ENCODE measurements at places on chromosomes 12 and 14.
A peak's percentile ranks its signal among the peaks of the same experiment; 100 is the strongest.

- peaks cover 12% of the 10 kb centered on the region for H3K4me1 ChIP-seq
- no peaks in the 10 kb centered on the region for H3K27me3 ChIP-seq
- DNase-seq, result no peak
- no peak overlapping the region for H3K4me3 ChIP-seq
- H3K27ac ChIP-seq, result peak overlapping the region; percentile 5
Measured at GRCh38 chr12:50988871-50989270, 36.5 kb downstream of the HIGD1C start.

DNA sequence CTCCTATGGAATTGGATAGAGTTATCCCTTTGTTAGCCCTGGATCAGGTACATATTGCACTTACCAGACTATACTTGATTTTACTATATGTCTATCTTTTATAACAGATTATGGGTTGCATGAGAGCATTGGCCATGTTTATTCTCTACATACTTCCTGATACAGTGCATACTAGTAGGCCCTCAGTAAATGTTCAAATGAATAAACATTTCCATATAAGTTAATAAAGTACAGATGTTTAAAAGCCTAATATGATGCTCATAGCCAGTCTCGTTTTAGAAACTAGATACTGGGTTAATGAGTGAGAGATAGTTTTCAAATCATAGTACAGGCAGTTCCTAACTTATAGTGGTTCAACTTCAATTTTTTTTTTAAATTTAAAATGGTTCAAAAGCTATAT is 39.5 kb upstream of the TOMM20L start:
- peaks cover 41% of the 10 kb centered on the region for H3K36me3 ChIP-seq
- H3K4me1 ChIP-seq, result peaks cover 17% of the 10 kb centered on the region
- no peak overlapping the region for H3K27ac ChIP-seq
- DNase-seq, result no peak

DNA sequence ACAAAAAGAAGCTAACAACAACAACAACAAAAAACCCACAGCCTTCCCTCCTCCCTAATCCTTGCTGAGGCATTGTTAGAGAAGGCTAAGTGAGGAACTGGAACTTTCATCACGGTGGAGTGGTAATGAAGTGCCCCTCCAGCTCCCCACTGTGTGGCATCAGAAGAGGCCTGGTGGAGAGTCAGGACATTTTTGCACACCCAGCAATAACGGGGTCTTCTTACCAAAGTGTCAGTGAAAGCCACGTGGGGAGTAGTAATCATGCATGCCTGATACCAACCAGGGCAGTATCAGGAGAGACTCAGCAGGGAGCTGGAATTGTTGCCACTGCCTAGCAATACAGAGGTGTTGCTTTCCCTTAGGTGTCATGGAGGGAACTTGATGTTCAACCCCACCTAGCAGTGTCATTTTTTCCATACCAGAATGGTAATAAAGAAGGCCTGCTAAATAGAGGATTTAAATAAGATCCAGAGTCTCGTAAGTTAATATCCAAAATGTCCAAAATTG is 299.7 kb upstream of the RGS6 start:
- peaks cover 48% of the 10 kb centered on the region for H3K36me3 ChIP-seq
- no peak overlapping the region for H3K27ac ChIP-seq
- peaks cover 4% of the 10 kb centered on the region for H3K4me1 ChIP-seq
- no peak for DNase-seq

DNA sequence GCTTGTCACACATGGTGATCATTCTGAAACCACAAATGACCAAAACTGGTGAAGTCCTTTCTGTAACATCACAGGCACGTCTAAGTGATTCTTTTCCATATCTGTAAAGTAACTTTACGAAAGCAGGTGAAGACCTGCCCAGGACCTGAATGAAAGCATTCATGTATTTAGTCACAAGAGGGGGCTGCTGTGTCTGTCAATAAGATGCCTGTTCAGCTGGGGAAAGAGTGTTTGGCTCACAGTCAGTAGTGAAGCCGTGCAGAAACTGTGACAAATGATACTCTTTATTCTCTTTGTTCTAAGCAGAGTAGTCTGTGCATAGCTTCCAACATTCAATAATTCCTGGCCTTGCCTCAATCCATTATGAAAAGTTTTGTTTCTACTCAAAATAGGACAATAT is 373.5 kb upstream of the OR4E1 start:
- DNase-seq, result peak; percentile 65
- peak overlapping the region; percentile 61 for H3K4me3 ChIP-seq
- peaks cover 2% of the 10 kb centered on the region for H3K27me3 ChIP-seq
- H3K27ac ChIP-seq, result peak overlapping the region; percentile 87
- H3K4me1 ChIP-seq, result peaks cover 49% of the 10 kb centered on the region

GRCh38 chr12:113987261-113988063 is 21.3 kb upstream of the RBM19 start:
- H3K4me1 ChIP-seq, result no peaks in the 10 kb centered on the region
- no peaks in the 10 kb centered on the region for H3K36me3 ChIP-seq

- H3K27ac ChIP-seq, result no peak overlapping the region
- H3K36me3 ChIP-seq, result peaks cover 3% of the 10 kb centered on the region
- DNase-seq, result no peak
- no peak overlapping the region for H3K4me3 ChIP-seq
Measured at GRCh38 chr12:12022306-12022936, 48.3 kb upstream of the BCL2L14 start.

DNA sequence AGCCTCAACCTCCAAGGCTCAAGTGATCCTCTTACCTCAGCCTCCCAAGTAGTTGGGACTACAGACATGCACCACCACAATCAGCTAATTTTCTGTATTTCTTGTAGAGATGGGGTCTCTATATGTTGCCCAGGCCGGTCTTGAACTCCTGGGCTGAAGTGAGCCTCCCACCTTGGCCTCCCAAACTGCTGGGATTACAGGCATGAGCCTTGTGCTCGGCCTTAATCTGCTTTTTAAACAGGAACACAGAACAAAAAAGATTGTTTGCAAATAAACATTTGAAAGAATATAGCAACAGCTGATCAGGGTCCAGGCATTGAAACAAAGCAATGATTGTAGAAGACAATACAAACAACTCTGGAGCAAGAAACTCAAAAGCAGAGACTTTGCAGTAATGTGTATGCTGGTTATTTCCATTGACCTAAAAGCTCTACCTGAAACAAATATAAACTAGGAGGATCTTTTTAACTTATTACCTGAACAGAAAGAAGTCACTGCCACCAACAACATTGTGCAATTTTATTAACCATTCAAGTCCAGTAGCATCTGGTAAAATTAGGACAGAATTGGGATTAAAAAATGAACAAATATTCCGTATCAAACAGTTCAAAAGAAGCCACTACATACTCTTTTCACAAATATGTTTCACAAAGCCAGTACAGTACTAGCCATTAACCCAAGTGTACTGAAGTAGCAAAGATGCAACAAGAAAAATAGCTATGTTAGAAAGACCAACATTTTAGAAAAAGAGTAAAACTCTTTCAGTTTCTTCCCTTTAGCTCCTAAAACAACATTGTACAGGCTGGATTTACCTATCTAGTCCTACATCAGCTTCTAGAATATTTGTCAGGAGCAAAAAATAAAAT is 14.2 kb downstream of the AMN1 start:
- DNase-seq, result no peak
- peaks cover 2% of the 10 kb centered on the region for H3K4me1 ChIP-seq
- H3K4me3 ChIP-seq, result no peak overlapping the region
- H3K36me3 ChIP-seq, result peaks cover 24% of the 10 kb centered on the region
- H3K27me3 ChIP-seq, result no peaks in the 10 kb centered on the region
- H3K27ac ChIP-seq, result no peak overlapping the region

GRCh38 chr12:111766608-111767361 is at the start of gene ALDH2:
TSS of gene ALDH2 (plus strand) at chr12:111766933. CDS start at chr12:111766983, 50 bp downstream.
- DNase-seq, result no peak
- peaks cover 21% of the 10 kb centered on the region for H3K4me1 ChIP-seq
- H3K27ac ChIP-seq, result peak within 1 kb of the TSS; percentile 22
- peaks cover 52% of the 10 kb centered on the region for H3K27me3 ChIP-seq
- H3K36me3 ChIP-seq, result no peaks in the 10 kb centered on the region

DNA sequence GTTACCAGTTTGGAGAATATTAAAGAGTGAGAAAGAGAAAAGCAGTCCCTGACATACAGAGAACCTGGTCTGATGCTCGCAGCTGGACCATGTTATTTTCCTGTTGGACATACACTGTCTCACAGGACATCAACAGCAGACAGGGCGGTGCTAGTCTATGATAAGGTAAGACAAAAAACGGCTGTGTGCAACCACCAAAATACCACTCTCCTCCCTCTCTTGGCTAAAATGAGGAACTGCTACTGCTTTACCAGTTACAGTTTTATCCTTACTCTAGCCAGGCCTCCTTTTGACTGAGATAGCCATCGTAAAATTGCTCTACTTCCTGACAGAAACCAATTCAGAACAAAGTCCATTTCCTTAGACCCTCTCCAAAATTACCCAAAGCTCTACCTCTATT is 47.0 kb upstream of the ERGIC2 start:
- no peak overlapping the region for H3K27ac ChIP-seq
- no peaks in the 10 kb centered on the region for H3K27me3 ChIP-seq
- DNase-seq, result no peak
- H3K4me3 ChIP-seq, result no peak overlapping the region
- H3K36me3 ChIP-seq, result no peaks in the 10 kb centered on the region

GRCh38 chr12:41120211-41120610 is 67.9 kb upstream of the PDZRN4 start:
- H3K4me1 ChIP-seq, result no peaks in the 10 kb centered on the region
- no peaks in the 10 kb centered on the region for H3K36me3 ChIP-seq
- no peak overlapping the region for H3K27ac ChIP-seq
- no peaks in the 10 kb centered on the region for H3K27me3 ChIP-seq
- no peak for DNase-seq

GRCh38 chr12:31323391-31324115 is 2.4 kb downstream of the SINHCAF start:
- H3K27ac ChIP-seq, result peak overlapping the region; percentile 99
- H3K27me3 ChIP-seq, result no peaks in the 10 kb centered on the region
- peak; percentile 67 for DNase-seq

DNA sequence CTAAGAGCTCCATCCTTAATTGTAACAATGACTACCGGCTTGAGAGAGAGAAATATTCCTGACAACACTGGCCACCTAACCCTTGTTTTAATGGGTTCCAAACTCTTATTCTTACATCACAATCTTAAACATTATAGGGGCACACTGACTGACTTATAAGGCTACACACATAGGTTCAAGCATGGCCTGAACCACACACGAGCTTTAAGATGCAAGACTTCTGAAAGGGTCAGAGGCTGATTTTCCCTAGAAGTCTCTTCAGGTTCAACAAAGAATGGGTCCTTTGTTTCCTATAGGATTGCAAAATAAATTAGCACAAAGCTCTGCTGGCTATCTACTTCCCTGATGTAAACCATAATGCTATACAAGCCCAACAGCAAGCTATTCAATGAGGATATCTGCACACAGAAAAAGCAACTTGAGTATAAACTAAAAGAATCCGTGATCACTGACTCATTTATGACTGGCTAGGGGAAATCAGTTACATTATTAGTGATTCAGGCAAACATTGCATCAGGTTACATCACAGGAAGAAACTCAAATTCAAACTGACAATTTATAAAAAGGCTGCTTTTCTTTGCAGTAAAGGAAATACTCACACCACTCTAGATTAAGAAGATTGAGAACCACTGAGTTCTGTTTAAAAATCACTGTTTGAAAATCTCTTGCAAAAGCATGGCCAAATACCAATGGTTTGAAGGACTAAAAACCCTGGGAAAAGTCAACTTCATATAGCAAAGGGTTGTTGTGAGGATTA is 8.5 kb downstream of the BTG1 start:
- H3K27me3 ChIP-seq, result no peaks in the 10 kb centered on the region
- H3K27ac ChIP-seq, result peak overlapping the region; percentile 86
- peaks cover 71% of the 10 kb centered on the region for H3K4me1 ChIP-seq
- peak overlapping the region; percentile 100 for H3K4me3 ChIP-seq

GRCh38 chr14:64965356-64966000 is 6.7 kb downstream of the RAB15 start:
- peaks cover 6% of the 10 kb centered on the region for H3K4me1 ChIP-seq
- H3K36me3 ChIP-seq, result no peaks in the 10 kb centered on the region
- H3K4me3 ChIP-seq, result no peak overlapping the region
- no peak for DNase-seq
- no peak overlapping the region for H3K27ac ChIP-seq

DNA sequence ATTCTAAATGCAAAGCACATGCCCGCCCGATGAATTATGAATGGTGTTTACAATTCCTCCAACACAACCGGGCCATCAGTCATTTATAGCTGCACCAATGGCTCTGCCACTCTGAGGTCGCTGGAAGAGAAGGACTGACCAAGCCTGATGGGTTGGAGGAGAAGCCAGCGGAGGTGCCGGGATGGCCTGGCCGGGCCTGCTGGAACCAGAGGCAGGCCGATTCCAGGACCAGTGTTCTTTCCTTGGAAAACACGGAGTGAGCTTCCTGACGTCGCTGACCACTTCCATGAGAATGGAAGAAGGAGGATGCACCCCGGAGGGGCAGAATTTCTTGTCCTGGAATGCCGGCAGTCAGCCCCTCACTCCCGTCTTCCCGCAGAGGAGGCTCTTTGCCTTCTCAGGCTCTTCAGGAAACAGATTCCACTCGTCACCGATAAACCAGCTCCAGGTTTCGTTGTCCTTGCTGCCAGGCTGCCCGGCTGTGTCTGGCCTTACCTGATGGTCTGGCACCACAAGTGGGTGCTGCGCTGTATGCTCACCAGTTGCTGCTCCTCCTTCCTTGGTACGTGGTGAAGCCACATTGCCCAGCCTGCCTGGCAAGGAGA is 358.5 kb upstream of the SFSWAP start:
- H3K27me3 ChIP-seq, result peaks cover 4% of the 10 kb centered on the region
- no peaks in the 10 kb centered on the region for H3K4me1 ChIP-seq
- no peaks in the 10 kb centered on the region for H3K36me3 ChIP-seq

- no peaks in the 10 kb centered on the region for H3K36me3 ChIP-seq
- H3K27ac ChIP-seq, result no peak overlapping the region
- no peaks in the 10 kb centered on the region for H3K27me3 ChIP-seq
- peaks cover 20% of the 10 kb centered on the region for H3K4me1 ChIP-seq
Measured at GRCh38 chr12:108666401-108666881, 32.7 kb upstream of the SELPLG start.

DNA sequence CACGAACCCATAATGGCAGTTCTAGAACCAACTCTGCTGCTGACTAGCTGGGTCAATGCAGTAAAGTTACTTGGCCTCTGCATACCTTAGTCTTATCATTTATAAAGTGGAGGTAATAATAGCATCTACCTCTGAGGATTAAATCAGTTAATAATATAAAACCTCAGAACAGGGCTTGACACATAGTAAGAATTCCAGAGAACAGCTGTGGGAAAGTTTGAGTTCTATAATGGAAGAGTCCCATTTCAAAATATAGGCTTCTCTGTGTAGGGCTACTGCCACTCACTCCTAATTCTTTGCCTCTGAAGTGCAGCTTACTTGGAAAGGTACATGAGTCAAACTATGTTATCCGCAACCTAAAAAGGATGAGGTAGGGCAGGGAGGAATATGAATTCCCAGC is 269.2 kb upstream of the PRKD1 start:
- H3K36me3 ChIP-seq, result no peaks in the 10 kb centered on the region
- no peaks in the 10 kb centered on the region for H3K27me3 ChIP-seq
- no peak for DNase-seq

Data from activated CD8-positive, alpha-beta T cell treated with anti-CD3 and anti-CD28 coated beads, Interleukin-2, amount 10 ng/mL, durations not matched to agents 7 days and 5 days (primary cell).